Stimulated activated CD4-positive, alpha-beta T cell treated with anti-CD3 and anti-CD28 coated beads, Interleukin-1b, Interleukin-23, amount 100 ng/mL, for 48 hours (primary cell): ENCODE measurements at places on chromosomes 12 and 14.

GRCh38 chr14:90419200-90419599, 22.4 kb downstream of the CALM1 start:
- no peak for DNase-seq

GRCh38 chr14:42057111-42057510, 450.4 kb downstream of the LRFN5 start:
- DNase-seq = no peak

- DNase-seq = no peak
Measured at GRCh38 chr14:58054100-58054499, 97.9 kb downstream of the ARMH4 start.

DNA sequence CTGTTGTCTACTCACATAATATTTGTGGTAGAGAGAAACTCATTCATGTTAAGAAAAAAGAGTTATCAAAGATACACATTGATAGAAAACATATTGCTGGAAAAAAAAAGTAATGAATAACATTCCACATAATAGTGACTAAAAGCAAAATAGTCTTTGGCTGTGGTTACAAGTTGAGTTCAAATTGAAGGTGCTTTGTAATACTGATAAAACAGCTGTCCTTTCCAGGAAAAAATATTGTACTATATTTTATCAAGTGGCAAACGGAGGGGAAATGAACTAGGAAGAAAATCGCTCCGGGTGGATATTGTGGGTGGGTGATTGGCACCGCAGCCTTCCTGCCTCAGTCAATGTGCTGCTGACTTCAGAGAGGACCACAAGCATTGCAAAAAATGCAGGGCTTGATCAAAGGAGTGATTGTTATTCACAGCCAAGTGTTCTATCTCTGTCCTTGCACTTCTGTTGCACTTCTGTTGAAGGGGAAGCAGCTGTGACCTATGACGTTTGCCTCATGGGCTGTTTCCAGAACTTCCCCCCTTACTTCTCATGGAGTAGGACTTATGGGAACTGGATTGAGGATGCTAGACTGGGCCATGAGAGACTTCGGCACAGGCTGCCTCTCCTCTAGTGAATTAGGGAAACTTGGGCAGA, 114.4 kb downstream of the VRK1 start:
- peak; percentile 6 for DNase-seq

DNA sequence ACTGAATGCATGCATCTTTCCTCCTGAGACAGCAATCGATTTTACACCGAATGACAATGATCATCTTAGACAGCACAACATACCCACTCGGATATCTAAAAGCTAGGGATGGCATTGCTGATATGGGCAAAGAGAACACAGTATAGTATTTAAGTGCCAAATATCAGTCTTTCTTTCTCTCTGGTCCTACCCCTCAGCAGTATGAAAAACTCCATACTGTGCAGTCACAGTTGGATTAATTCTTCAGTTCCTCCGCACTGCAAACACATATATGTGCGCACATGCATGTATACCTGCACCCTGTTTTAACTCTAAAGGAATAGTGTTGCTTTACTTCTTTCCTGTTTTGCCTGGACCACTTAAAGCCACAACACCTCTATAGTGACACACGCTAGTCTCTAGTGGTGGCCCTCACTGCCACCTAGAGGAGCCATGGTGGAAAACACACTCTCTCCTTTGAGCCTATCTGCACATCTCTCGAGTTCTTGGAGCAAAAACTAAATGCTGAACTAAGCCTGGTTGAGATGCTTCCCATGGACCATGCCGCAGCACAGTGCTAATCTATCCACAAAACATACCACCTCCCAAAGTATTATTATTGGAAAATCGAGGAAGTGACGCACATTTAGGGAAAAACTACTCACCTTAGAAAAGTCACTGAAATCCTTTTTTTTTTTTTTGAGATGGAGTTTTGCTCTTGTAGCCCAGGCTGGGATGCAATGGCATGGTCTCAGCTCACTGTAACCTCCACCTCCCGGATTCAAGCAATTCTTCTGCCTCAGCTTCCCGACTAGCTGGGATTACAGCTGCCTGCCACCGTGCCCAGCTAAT, 11.9 kb downstream of the TMEM52B start:
- peak; percentile 36 for DNase-seq

GRCh38 chr12:48165089-48165981, 8.0 kb upstream of the ASB8 start:
- DNase-seq = peak; percentile 17

- no peak for DNase-seq
Measured at GRCh38 chr14:31000629-31001338, 24.7 kb upstream of the AP4S1 start.

DNA sequence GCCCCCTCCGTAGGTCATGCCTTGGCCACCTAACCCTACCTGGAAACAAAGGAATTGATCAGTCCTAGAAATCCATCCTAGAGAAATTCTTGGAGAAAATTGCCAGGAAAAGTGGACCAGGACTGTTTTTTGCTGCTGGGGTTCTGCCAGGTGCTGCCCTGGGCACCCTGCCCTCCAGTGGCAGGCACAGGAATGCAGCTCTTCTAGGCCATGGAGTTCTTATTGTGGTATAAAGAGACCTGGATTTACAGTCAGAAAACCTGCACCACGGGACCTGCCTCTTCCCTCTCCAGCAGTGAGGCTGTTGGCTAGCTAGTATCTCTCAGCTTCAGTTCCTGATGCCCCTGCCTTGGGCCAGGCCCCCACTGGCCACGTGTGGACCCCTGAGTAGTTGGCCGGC, 59.7 kb downstream of the SLC24A4 start:
- DNase-seq = no peak

- no peak for DNase-seq
Measured at GRCh38 chr14:74591899-74592298, 20.1 kb downstream of the LTBP2 start.

DNA sequence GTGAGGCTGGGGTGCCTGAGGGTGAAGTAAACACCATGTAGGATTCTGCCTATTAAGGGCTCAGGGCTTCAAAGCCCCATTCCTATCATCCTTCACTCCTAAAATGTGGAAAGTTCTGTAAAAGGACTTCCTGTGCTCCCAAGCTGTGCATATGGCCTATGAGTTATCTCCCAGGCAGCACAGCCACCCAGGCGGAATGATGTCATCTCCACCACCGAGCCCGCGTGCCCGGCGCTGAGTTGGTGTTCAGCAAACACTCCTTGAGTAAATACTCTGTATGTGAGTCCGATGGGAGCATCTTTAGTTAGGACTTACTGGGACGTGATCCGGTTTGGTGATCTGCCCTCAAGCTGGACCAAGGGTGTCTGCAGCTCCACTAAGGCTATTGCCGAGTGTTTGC, 437.3 kb downstream of the MED13L start:
- no peak for DNase-seq

DNA sequence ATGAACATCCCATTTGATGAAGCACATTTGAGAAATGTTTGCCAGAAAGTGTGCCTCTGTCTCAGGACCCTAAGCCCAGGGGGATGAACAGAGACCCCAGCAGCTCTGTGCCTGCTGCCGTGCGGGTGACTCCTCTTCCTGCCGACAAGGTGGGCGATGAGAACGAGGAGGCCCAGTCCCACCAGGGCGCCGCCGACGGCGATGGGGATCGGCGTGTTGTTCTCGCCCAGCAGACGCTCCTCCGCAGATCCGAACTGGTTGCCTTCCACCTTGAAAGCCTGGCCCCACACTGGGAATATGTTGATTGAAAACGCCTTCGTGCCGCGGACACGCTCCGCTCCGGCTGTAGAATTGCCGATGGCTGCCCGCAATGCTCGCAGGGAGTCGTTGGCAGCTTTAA, 44.1 kb downstream of the LRTM2 start:
- DNase-seq = no peak

- DNase-seq = no peak
Measured at GRCh38 chr14:58574623-58575022, 63.1 kb upstream of the DACT1 start.

GRCh38 chr12:124921200-124922031, 7.0 kb upstream of the UBC start:
- DNase-seq = peak; percentile 92

- no peak for DNase-seq
Measured at GRCh38 chr12:132158677-132159554, 14.7 kb downstream of the NOC4L start.

DNA sequence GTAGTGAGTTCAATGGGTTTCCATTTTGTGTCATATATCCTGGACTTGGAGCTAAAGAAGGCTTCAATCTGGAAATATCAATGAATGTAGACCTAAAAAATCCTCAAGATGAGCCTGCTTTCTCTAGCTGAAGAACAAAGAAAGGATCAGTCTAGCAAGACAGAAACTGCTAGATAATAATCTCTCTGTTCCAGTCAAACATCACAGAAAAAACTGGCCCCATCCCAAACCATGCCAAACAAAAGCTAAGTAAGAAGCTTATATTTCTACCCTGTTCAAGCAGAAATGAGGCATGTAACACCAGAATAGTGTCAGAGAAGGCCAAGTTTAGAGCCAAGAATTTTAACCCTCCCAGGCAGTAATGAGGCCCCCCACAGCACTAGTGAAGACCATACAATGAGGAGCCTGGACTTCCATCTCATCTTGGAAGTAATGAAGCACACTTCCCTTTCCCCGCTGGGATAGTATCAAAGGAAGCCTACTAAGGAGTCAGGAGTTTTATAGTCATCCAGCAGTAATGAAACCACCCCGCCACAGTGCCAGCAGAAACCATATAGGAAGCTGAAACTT, 95.8 kb downstream of the NELL2 start:
- DNase-seq = no peak

GRCh38 chr12:13676880-13677279, 304.5 kb downstream of the GRIN2B start:
- no peak for DNase-seq

- no peak for DNase-seq
Measured at GRCh38 chr12:47850153-47851084, 30.7 kb upstream of the HDAC7 start.

DNA sequence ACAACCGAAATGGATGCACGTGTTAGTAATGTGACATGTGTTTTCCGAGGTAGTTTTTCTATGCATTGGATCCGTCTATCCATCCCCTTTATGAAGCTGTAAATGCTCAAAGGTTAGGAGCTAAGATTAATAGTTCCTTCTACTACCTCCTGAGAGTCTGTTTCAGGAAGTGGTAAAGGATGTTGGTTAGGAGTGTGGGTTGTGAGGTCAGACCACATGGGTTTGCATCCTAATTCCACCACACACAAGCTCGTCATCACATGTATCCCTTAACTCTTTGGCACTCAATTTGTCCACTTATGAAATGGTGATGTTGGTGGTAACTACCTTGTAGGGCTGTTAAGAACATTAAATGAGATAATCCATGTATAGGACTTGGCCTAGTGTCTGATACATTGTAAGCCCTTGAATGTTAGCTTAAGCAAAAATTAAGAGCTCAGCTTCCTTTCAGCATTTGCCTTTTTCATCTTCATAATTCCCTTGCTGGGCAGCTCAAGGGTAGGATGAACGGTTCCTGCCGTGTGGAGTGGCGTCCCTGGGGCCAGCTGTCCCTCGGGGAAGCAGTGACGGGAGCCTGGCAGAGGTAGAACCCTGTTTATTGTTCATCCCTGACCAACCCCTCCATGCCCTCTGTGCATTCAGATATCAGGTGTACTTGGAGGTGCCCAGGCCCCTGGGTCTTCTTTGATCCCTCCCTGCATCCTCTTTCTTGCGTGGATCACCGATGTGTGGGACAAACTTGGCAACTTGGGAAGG, 52.3 kb downstream of the TSPAN9 start:
- peak; percentile 27 for DNase-seq

GRCh38 chr12:20415028-20415427, 46.7 kb downstream of the PDE3A start:
- no peak for DNase-seq

- DNase-seq = no peak
Measured at GRCh38 chr12:124655698-124656516, 88.5 kb upstream of the NCOR2 start.

DNA sequence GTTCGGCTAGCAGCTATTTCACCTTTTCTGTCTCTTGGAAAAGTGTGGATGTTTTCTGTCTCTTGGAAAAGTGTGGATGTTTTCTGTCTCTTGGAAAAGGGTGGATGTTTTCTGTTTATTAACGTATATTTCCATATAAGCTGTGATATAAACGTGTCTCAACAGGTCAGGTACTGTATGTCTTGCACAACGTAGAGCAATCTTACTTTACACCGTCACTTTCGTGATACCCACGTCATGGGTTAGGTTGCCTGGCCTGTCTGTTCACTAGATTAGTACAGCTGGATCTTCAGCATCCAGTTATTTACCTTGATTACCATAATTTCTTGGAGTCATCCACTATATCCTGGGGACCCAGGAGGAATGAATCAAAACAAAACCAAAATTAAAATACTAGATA, 14.1 kb downstream of the CLEC7A start:
- DNase-seq = no peak

- DNase-seq = no peak
Measured at GRCh38 chr12:42129595-42130204, 15.0 kb downstream of the GXYLT1 start.

GRCh38 chr12:93614917-93615596, 42.6 kb downstream of the SOCS2 start:
- DNase-seq = no peak

DNA sequence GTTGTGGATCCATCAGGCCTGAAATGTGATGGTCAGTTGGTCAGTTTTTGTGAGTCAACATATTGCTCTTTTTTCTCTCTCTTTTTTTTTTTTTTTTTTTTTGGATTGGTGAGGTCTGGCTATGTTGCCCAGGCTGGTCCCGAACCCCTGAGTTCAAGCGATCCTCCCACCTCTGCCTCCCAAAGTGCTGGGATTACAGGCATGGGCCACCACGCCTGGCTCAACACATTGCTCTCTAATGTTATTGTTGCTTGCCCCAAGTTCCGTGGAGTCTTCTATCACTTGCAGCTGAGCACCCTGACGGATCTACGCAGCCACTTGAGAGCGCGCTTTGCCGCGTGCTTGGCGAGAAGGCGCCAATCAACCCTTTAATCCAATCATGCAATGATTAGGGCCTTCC, 69.5 kb upstream of the DIO3 start:
- DNase-seq = no peak
